Mesenchymal stem cell (in vitro differentiated cells and primary cell): ENCODE measurements at places on chromosomes 4 and X.
A peak's percentile ranks its signal among the peaks of the same experiment; 100 is the strongest.

DNA sequence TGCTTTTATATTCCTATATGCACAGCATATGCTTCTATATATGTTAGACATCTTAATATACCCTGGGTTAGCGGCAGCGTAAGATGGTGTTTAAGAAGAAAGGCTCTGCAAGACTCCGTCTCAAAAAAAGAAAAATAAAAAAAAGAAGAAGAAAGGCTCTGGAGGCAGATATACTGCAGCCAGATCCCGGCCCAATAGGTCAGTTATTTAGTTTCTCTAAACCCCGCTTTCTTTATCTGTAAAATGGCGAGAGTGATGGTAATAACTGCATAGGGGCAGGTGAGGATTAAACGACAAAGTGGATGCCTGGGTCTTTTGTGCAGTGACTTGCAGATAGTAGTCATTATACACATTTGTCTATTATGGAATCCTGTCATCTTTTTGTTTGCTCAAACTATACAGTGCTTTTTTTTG is 115.2 kb downstream of the NAA11 start:
- H3K36me3 ChIP-seq: no peaks in the 10 kb centered on the region
- DNase-seq: no peak
- no peak overlapping the region for H3K27ac ChIP-seq
- peaks cover 3% of the 10 kb centered on the region for H3K4me1 ChIP-seq
- H3K27me3 ChIP-seq: no peaks in the 10 kb centered on the region
- H3K4me3 ChIP-seq: no peak overlapping the region

GRCh38 chrX:29172880-29173279 is 585.6 kb downstream of the IL1RAPL1 start:
- H3K27me3 ChIP-seq: no peaks in the 10 kb centered on the region
- H3K36me3 ChIP-seq: no peaks in the 10 kb centered on the region
- H3K4me3 ChIP-seq: no peak overlapping the region
- H3K4me1 ChIP-seq: no peaks in the 10 kb centered on the region
- DNase-seq: peak; percentile 47

DNA sequence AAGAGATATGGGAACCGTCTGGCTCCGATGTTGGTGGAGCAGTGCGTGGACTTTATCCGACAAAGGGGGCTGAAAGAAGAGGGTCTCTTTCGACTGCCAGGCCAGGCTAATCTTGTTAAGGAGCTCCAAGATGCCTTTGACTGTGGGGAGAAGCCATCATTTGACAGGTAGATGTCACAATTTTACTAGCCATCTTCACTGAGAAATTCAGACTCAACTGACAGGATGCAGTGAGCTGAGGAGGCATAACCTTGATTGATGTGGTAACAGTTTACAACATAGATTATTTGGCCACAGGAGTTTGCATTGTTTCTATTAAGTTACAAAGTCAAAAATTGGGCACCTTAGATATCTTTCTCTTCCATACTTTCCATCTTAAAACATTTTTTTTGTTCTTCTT is 417.7 kb downstream of the MAPK10 start:
- no peak for DNase-seq
- H3K36me3 ChIP-seq: no peaks in the 10 kb centered on the region
- H3K4me3 ChIP-seq: no peak overlapping the region
- no peak overlapping the region for H3K27ac ChIP-seq

DNA sequence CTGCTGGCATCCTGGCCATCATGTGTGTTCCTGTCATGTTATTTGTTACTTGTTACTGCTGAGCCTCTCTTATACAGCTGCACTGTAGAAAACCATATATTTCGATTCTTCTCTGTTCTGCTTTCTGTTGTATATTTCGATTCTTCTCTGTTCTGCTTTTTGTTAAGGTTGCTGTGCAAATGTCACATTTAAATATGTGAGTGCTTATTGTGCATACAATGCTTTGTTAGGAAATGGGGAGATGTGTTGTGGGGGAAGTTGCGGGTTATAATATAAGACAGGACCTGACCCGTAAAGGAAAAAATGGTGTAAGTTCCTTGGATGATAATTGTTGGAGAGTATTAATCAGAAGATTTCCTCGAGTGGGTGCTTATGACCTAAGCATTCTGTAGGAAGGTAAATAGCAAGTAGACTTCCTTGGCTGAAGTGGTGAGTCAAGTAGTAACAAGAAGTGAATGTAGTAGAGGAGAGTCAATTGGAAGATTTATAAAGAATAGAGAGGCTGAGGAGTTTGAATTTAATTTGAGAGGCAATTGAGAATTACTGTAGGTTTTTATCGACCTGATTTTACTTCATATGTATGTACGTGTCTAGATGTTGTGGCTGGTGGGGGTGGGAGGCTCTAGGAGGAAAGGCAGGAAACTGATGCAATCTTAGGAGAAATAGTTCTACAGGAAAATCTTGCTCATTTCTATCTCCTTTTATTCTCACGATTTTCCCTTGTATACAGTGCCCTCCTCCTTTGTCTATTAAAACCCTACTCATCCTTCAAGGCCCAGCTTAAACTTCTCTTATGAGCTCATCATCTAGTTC is 8.5 kb downstream of the OGT start:
- H3K4me3 ChIP-seq: no peak overlapping the region
- no peaks in the 10 kb centered on the region for H3K27me3 ChIP-seq
- peaks cover 45% of the 10 kb centered on the region for H3K36me3 ChIP-seq
- DNase-seq: peak; percentile 84
- H3K4me1 ChIP-seq: peaks cover 2% of the 10 kb centered on the region

- no peak for DNase-seq
- H3K27me3 ChIP-seq: no peaks in the 10 kb centered on the region
- H3K27ac ChIP-seq: no peak overlapping the region
- no peaks in the 10 kb centered on the region for H3K4me1 ChIP-seq
Observed at GRCh38 chr4:185625503-185625902, 90.2 kb upstream of the PDLIM3 start.

- H3K27ac ChIP-seq: no peak overlapping the region
- H3K4me1 ChIP-seq: no peaks in the 10 kb centered on the region
- no peaks in the 10 kb centered on the region for H3K36me3 ChIP-seq
Observed at GRCh38 chrX:96564595-96564994, 120.0 kb upstream of the DIAPH2 start.

DNA sequence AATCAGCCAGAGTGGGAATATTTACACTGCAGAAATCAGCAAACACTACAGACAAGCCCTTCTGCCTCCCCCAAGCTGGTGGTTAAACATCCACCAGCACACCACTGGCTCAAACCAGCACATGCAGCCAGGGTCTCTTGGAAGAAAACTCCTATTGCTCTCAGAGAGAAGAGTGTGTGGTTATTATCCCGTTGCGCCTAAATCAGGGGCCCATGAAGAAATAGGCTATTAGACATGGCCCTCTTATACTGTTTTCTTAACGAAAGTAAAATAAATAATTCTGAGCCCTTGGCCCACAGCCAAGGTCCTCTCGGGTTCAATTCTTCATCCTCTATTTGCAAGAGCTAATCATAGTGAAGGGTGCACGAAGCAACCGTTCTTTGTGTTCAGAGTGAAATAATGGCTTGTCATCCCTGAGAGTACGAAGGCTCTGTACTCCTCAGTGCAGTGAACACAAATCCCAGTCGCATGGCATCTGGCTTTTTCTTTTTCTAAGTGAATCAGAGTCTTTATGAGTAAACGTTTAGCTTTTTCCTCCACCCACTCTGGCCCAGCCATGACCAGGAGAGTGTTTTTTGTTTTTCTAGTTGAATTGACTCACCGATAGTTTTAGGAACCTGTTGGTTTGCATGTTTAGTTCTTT is 33.4 kb upstream of the RBM47 start:
- DNase-seq: peak; percentile 71
- no peak overlapping the region for H3K4me3 ChIP-seq
- peaks cover 3% of the 10 kb centered on the region for H3K4me1 ChIP-seq
- peak overlapping the region; percentile 73 for H3K27ac ChIP-seq
- no peaks in the 10 kb centered on the region for H3K36me3 ChIP-seq

DNA sequence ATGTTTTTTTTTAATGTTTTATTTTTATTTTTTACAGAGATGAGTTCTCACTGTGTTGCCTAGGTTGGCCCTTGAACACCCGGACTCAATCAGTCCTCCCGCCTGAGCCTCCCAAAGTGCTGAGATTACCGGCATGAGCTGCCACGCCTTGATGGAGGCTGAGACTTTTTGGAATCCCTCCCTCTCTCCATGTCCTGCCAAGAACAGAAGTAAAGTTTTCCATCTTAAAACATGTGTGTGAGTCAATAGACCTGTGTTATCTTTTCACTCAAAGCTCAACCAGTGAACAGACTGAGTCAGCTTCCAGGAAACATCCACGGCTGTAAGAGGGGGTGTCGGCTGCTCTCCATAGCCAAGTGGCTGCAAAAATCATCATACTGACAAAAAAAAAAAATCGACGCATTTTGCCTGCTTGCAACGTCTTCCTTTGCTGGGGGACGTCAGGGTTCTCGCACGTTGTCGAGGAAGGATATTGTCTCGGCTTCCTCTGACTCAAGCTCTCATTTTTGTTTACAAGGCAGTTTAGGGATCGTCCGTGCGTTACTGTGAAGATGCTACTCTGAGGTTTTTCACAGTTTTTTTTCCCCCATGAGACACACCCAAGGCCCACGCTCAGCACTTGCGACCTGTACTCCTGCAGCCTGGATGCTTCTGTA is 10.0 kb upstream of the ASMTL start:
- no peak overlapping the region for H3K4me3 ChIP-seq
- H3K27me3 ChIP-seq: no peaks in the 10 kb centered on the region
- no peaks in the 10 kb centered on the region for H3K36me3 ChIP-seq
- DNase-seq: peak; percentile 51

DNA sequence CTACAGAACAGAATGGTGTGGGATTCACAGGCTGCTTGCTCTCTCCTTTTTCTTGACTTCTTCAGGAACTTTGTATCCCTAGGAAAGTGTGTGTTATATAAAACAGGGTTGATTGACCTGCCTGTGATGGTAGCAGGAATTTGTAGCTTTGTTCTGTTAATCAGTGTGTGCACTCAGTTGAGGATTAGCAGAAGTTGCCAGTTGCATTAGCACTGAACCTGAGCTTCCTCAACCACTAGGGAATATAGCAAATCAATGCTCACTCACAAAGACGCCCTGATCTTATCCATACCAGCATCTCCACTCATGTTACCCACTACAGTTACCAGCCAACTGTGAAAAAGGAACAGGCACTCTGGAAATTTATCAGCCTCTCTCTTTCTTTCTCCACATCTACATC is 319.1 kb upstream of the EMCN start:
- H3K27me3 ChIP-seq: no peaks in the 10 kb centered on the region
- H3K27ac ChIP-seq: no peak overlapping the region
- no peaks in the 10 kb centered on the region for H3K4me1 ChIP-seq
- no peaks in the 10 kb centered on the region for H3K36me3 ChIP-seq

GRCh38 chrX:65697211-65697641 is 29.8 kb downstream of the MSN start:
- peaks cover 6% of the 10 kb centered on the region for H3K27me3 ChIP-seq
- peaks cover 2% of the 10 kb centered on the region for H3K36me3 ChIP-seq

DNA sequence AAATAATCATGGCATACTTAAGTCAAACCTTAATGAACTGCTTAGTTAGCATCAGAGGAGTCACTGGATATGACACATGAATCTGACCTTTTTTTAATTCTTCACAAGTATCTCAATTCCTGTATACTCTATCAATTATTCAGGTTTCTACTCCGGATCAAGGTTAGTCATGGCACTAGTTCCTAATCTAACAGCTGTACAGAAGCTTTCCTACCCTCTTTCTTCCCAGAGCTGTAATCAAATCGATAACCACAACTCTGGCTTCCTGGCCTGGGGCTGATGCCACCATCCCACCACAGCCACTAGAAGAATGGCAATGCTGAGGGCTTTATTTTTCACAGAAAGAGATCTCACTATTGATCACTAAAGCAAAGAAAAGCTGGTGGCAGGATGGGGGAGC is 718.5 kb downstream of the SMARCA1 start:
- H3K4me1 ChIP-seq: no peaks in the 10 kb centered on the region
- no peak overlapping the region for H3K27ac ChIP-seq
- peaks cover 2% of the 10 kb centered on the region for H3K27me3 ChIP-seq
- H3K4me3 ChIP-seq: no peak overlapping the region
- H3K36me3 ChIP-seq: no peaks in the 10 kb centered on the region

DNA sequence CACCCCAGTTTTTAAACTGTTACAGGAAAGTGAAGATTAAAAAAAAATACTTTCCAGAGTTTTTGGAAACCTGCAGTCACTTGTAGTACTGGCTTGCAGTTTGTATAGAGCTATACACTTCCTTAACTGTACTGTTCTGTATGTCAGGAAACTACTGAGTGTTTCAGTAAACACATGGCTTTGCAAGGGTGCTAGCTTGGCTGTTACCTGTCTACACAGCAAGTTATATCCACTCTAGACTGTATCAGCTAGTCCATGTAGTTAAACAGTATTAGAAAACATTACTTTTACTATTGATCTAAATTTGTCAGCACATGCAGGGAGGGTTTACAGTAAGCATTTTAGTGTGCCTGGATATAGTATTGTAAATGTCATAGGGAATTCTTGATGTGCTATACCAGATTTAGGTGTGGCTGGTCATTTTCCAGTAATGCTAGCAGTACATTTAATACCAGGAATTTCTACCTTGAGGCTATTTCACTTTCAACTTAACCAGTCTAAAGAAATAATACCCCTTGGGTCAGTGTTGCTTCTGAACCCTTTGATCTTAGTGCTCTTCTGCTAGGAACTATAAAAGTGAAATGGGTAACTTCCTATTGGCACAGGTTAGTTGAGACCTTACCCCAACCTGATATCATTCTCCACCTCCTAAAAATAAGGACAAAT is 192.3 kb upstream of the ANKRD50 start:
- no peaks in the 10 kb centered on the region for H3K4me1 ChIP-seq
- no peak overlapping the region for H3K4me3 ChIP-seq
- no peak overlapping the region for H3K27ac ChIP-seq

GRCh38 chr4:31651541-31651940 is 931.4 kb downstream of the PCDH7 start:
- no peak overlapping the region for H3K27ac ChIP-seq
- no peak overlapping the region for H3K4me3 ChIP-seq
- no peaks in the 10 kb centered on the region for H3K4me1 ChIP-seq
- DNase-seq: no peak
- H3K36me3 ChIP-seq: no peaks in the 10 kb centered on the region
- no peaks in the 10 kb centered on the region for H3K27me3 ChIP-seq

- peaks cover 74% of the 10 kb centered on the region for H3K27me3 ChIP-seq
- DNase-seq: peak; percentile 63
- H3K4me1 ChIP-seq: peaks cover 26% of the 10 kb centered on the region
Observed at GRCh38 chr4:153789741-153790499, 1.0 kb upstream of the SFRP2 start.

GRCh38 chrX:110531873-110532580 is 173.4 kb downstream of the RTL9 start:
- H3K4me1 ChIP-seq: no peaks in the 10 kb centered on the region
- no peak for DNase-seq
- H3K27me3 ChIP-seq: peaks cover 9% of the 10 kb centered on the region
- H3K27ac ChIP-seq: no peak overlapping the region
- no peaks in the 10 kb centered on the region for H3K36me3 ChIP-seq
- H3K4me3 ChIP-seq: no peak overlapping the region

DNA sequence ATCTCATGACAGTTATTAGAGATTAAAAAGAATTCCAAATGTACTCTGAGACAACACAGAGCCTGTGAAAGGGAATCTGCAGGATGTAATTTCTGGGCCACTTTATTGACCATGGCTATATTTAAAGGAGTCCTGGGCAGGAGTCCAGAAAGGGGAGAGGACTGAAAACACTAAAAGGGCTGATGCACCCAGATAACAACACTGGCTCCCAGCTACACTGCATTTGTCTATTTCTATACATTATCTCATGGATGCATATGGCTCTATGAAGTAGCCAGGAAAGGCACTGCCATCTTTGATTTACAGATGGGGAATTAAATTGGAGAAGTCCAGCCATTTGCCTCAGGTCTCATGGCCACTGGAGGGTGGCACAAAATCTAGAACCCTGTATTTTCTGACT is 56.0 kb downstream of the MED28 start:
- no peak overlapping the region for H3K4me3 ChIP-seq
- no peak for DNase-seq
- H3K27ac ChIP-seq: no peak overlapping the region
- no peaks in the 10 kb centered on the region for H3K27me3 ChIP-seq
